ENCODE measurements at places on chromosomes 6 and 20. TPM values are rescaled to one million over a fixed set of nuclear protein-coding genes. Genes with fewer than 3 reads are reported as not detected.

HAO1 gene
- not detected for total RNA-seq

SIRPB1 gene
- total RNA-seq: not detected

MED23 gene
- 14.5 TPM for total RNA-seq

TFB1M gene
- total RNA-seq: 10.1 TPM

SIRPG gene
- total RNA-seq: 0.12 TPM

ACTL10 gene
- 3.5 TPM for total RNA-seq

TRIM40 gene
- not detected for total RNA-seq

SPATA25 gene
- total RNA-seq: 0.87 TPM

ARG1 gene
- total RNA-seq: not detected

MOG gene
- total RNA-seq: not detected

CPNE5 gene
- total RNA-seq: 0.76 TPM

FKBP1C gene
- 0.37 TPM for total RNA-seq

GSTA3 gene
- total RNA-seq: not detected

GABRR1 gene
- not detected for total RNA-seq

SAPCD1 gene
- total RNA-seq: 1.9 TPM

CLPSL2 gene
- 3.8 TPM for total RNA-seq

ADGRG6 gene
- 2.6 TPM for total RNA-seq

REM1 gene
- total RNA-seq: 0.26 TPM

SPATS1 gene
- not detected for total RNA-seq

CST1 gene
- not detected for total RNA-seq

PLEKHG1 gene
- 2.8 TPM for total RNA-seq

CPXM1 gene
- 0.69 TPM for total RNA-seq

BMP5 gene
- total RNA-seq: 0.87 TPM

SPEF1 gene
- total RNA-seq: 0.22 TPM

KCNK17 gene
- total RNA-seq: 1.1 TPM

HLA-B gene
- 141 TPM for total RNA-seq

TAGAP gene
- total RNA-seq: 2.0 TPM

CTAGE9 gene
- total RNA-seq: not detected

LPA gene
- 1.3 TPM for total RNA-seq

TULP1 gene
- total RNA-seq: not detected
